ENCODE measurements at places on chromosomes 5 and 9.

GRCh38 chr9:6076851-6077250 is 61.4 kb upstream of the RANBP6 start:
- DNase-seq, result no peak

GRCh38 chr9:33425128-33425533 is 22.3 kb downstream of the AQP3 start:
- DNase-seq, result no peak

- DNase-seq, result no peak
Measured at GRCh38 chr5:91212714-91213092, 170.4 kb downstream of the ARRDC3 start.

DNA sequence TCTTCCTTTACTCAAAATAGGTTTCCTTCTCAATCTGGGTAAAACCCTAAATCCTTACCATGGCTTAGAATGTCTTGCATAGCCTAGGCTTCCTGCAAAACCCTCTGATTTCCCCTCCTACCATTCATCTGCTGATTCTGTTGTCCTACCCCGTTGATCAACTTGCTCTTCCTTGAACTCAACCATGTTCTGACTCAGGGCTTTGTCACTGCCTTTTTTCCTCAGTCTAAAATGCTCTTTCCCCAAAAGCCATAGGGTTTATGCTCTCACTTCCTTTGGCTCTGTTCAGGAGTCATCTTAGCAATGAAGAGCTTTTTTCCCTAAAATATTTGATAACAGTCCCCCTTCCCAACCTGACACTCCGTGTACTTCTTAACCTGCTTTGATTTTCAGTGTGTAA is 79.4 kb upstream of the IZUMO3 start:
- DNase-seq, result no peak

- DNase-seq, result no peak
Measured at GRCh38 chr5:41871852-41872251, 1.6 kb upstream of the OXCT1 start.
